Stimulated activated CD8-positive, alpha-beta memory T cell treated with anti-CD3 and anti-CD28 coated beads, Interleukin-4, amount 100 ng/mL, for 24 hours (primary cell): ENCODE measurements at places on chromosomes 7 and 10.

GRCh38 chr10:27621461-27621860 is 117.4 kb downstream of the RAB18 start:
- no peak for DNase-seq

DNA sequence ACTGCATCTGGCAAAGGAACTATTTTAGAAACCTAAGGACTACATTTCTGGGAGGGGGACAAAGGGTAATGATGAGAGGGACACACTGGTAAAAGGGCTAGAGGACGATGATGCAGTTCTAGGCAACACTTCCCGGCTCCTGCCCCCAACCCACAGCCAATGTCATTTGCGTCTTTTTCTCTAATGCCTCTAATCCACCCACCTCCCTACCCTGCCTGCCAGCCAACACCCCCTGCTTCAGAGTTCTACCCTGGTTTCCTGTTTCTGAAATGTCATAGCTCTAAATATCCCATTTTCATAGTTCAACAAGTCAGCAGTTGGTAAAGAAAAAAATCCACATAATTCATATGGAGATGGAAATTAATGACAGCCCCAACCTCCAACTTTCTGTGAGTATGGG is 79.0 kb downstream of the KIAA1549 start:
- no peak for DNase-seq

DNA sequence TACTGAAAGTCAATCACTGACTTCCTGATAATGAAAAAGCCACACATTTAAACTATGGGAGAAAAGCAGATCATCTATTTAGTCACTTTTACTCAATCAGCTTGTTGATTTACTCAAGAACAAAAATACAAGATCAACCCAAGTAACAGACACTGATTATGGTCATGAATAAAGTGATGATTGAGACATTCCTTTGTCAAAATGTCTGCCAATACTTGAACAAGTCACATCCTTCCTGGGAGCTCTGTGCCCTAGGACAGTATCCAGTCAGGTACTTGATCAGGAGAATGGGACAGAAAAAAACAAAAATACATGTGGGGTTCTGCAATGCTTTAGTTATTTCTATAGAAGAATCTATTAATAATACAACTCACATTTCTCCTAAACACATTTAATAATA is 150.0 kb upstream of the NEBL start:
- no peak for DNase-seq

GRCh38 chr10:603745-604144 is 85.7 kb downstream of the DIP2C start:
- DNase-seq: no peak

DNA sequence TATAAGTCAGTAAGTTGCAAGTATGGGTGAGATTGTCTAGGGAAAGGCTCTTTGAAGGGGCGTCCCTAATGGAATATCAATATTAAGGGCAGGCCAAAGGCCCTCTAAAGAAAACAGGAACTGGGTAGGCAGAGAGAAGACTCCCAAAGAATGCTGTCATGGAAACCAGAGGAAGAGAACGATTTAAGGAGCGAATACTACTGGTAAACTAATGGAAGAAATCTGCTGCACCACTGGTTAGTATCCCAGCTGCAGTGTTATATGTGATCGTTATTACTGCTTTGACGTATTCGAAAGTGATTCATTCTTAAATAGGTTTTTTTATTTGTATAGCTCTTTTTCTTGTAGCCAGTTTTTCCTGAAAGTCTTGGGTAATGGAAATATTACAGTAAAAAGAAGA is 1.3 kb downstream of the CASP2 start:
- no peak for DNase-seq

GRCh38 chr7:112118581-112119566 is 87.3 kb downstream of the DOCK4 start:
- DNase-seq: no peak

GRCh38 chr10:114304571-114305421 is 65.7 kb downstream of the VWA2 start:
- peak; percentile 50 for DNase-seq

DNA sequence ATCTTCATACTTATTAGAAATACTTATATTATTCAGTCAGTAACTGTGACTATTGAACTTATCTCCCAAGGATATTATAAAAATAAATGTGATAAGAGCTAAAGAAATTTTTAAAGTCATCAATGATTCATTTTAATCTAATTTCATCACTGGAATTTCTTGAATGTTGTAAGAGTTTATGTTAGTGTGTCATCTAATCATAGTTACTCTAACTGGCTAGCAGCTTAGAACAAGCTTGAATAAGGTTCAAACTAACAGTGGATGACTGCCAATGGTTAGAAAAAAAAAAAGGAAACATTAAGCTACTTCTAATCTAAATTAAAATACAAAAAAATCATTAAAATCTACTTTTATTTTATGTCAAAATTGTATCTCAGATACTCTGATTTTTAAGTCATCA is 1066.3 kb downstream of the CNTNAP2 start:
- no peak for DNase-seq

DNA sequence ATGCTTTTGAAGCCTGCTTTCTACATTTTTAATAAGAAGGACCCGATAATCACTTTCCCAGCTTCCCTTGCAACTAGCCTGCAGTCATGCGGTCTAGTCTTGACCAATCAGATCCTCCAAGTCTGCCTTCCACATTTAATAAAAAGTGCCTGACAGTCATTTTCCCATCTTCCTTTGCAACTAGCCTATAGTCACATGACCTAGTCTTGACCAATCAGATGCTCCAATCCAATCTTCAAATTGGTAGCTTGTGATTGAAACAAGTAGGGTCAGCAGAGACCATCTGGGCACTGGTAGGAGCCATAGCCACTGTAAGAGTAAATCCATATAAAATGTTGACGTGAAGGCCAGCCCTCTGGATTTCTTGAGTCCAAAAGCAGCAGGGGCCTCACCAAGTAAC is 80.0 kb downstream of the NPTX2 start:
- no peak for DNase-seq
